Activated CD8-positive, alpha-beta T cell treated with anti-CD3 and anti-CD28 coated beads, Interleukin-2, amount 10 ng/mL, durations not matched to agents 7 days and 5 days (primary cell): ENCODE measurements at places on chromosomes 6 and 20.

- peaks cover 5% of the 10 kb centered on the region for H3K4me1 ChIP-seq
- DNase-seq = no peak
Observed at GRCh38 chr20:37670351-37670791, 23.5 kb upstream of the CTNNBL1 start.

GRCh38 chr6:18973251-18973650, 586.1 kb downstream of the RNF144B start:
- no peak overlapping the region for H3K27ac ChIP-seq
- H3K36me3 ChIP-seq = no peaks in the 10 kb centered on the region
- no peak for DNase-seq
- H3K4me3 ChIP-seq = no peak overlapping the region
- no peaks in the 10 kb centered on the region for H3K27me3 ChIP-seq
- H3K4me1 ChIP-seq = no peaks in the 10 kb centered on the region

DNA sequence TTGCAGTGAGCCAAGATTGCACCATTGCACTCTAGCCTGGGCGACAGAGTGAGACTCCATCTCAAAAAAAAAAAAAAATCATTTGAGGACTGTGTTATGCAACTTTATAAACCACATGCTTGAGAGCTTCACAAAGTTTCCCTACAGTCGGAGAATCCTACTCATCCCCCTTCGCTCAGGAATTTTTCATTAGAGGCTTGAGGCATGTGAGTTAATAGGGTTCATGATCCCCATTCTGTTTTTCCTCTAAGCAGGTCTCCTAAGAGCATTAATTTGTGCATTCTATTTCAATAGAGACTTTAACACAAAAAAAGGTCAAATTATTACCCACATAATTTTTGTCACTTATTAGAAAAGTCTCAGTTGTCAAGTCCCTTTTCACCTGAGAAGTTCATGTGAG, 103.7 kb upstream of the SOX4 start:
- H3K4me1 ChIP-seq = no peaks in the 10 kb centered on the region
- DNase-seq = no peak
- H3K4me3 ChIP-seq = no peak overlapping the region
- H3K27me3 ChIP-seq = peaks cover 4% of the 10 kb centered on the region

GRCh38 chr6:107214655-107215054, 99.3 kb upstream of the BEND3 start:
- no peaks in the 10 kb centered on the region for H3K27me3 ChIP-seq
- H3K36me3 ChIP-seq = no peaks in the 10 kb centered on the region
- no peak overlapping the region for H3K4me3 ChIP-seq
- H3K27ac ChIP-seq = no peak overlapping the region
- DNase-seq = no peak

GRCh38 chr6:138973466-138974153, 14.4 kb downstream of the REPS1 start:
- H3K36me3 ChIP-seq = peaks cover 5% of the 10 kb centered on the region
- no peak overlapping the region for H3K27ac ChIP-seq
- no peak overlapping the region for H3K4me3 ChIP-seq
- no peaks in the 10 kb centered on the region for H3K27me3 ChIP-seq

DNA sequence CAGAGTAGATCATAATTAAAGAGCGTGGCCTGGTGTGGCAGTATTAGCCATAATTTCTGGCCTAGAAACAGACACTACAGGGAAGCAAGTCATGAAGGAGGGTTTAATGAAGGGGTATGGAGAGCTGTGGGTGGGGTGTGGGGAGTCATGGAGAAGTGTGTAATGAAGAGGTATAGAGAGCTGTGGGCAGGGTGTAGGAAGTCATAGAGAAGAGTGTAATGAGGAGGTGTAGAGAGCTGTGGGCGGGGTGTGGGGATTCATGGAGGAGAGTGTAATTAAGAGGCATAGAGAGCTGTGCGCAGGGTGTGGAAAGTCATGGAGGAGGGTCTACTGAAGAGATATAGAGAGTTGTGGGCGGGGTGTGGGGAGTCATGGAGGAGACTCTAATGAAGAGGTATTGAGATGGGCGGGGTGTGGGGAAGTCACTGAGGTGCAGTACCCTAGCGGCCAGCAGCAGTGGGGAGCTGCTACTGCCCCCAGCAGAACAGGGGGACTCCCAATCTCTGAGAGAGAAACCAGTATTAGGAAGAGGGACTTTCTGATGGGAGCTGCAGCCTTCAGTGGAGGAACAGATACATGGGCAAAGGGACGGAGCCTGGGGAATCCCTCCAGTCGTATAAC, 145.4 kb upstream of the FOXA2 start:
- H3K4me3 ChIP-seq = no peak overlapping the region
- no peaks in the 10 kb centered on the region for H3K36me3 ChIP-seq
- no peaks in the 10 kb centered on the region for H3K4me1 ChIP-seq
- no peak overlapping the region for H3K27ac ChIP-seq

DNA sequence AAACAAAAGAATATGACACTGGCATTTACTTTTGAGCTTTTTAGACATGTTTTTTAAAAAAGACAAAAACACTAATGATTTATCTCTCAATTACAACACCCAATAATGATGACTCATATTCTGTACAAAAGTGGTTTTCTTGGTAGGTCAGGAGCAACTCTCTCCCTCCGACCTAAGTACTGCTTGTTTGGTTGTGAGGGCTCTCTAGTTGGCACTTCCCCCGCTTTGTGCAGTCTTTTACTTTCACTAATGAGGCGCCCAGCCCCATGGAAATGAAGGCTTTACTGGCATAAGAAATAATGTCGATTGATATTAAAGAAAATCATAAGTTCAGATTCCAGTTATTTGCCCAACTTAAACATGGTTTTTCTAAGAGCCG, 1.3 kb downstream of the KPNA5 start:
- DNase-seq = peak; percentile 62
- H3K4me1 ChIP-seq = peaks cover 28% of the 10 kb centered on the region
- H3K36me3 ChIP-seq = peaks cover 31% of the 10 kb centered on the region
- peak overlapping the region; percentile 98 for H3K27ac ChIP-seq

GRCh38 chr6:43673444-43674084, 14.0 kb downstream of the MRPS18A start:
- peaks cover 48% of the 10 kb centered on the region for H3K36me3 ChIP-seq
- peaks cover 31% of the 10 kb centered on the region for H3K4me1 ChIP-seq
- H3K27ac ChIP-seq = no peak overlapping the region
- H3K27me3 ChIP-seq = no peaks in the 10 kb centered on the region

DNA sequence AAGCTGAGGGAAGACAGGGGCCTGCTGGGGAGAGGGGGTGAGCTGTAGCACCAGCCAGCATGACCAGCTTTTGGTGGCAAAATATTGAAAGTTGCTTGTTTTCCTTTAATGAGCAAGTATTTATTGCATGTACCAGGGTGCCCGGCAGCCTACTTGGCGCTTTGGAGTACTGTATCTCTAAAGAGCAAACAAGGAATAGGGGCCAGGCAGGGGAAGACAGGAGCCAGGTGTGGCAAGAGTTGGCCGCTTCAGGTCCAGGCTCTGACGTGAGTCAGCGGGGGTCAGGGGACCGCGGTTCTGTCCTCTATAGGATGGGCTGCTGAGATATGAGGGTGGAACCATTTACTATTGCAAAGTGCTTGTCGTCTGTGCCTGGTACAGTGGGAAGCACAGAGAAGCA, 63.1 kb downstream of the PSMG4 start:
- peaks cover 20% of the 10 kb centered on the region for H3K4me1 ChIP-seq
- H3K36me3 ChIP-seq = no peaks in the 10 kb centered on the region
- H3K27ac ChIP-seq = no peak overlapping the region
- peaks cover 25% of the 10 kb centered on the region for H3K27me3 ChIP-seq

GRCh38 chr6:6105472-6106036, 98.8 kb upstream of the NRN1 start:
- H3K4me3 ChIP-seq = no peak overlapping the region
- no peaks in the 10 kb centered on the region for H3K4me1 ChIP-seq
- H3K27ac ChIP-seq = no peak overlapping the region
- no peaks in the 10 kb centered on the region for H3K36me3 ChIP-seq
- H3K27me3 ChIP-seq = peaks cover 14% of the 10 kb centered on the region

GRCh38 chr6:131651782-131652181, 14.7 kb downstream of the ENPP3 start:
- no peaks in the 10 kb centered on the region for H3K27me3 ChIP-seq
- no peak overlapping the region for H3K4me3 ChIP-seq
- no peaks in the 10 kb centered on the region for H3K36me3 ChIP-seq
- DNase-seq = no peak
- H3K4me1 ChIP-seq = no peaks in the 10 kb centered on the region
- no peak overlapping the region for H3K27ac ChIP-seq

GRCh38 chr6:117906507-117906957, 532 bp upstream of the SLC35F1 start:
- H3K4me1 ChIP-seq = peaks cover 8% of the 10 kb centered on the region
- H3K27ac ChIP-seq = no peak overlapping the region
- no peak for DNase-seq
- H3K4me3 ChIP-seq = peak overlapping the region; percentile 60
- H3K27me3 ChIP-seq = peaks cover 46% of the 10 kb centered on the region
- H3K36me3 ChIP-seq = no peaks in the 10 kb centered on the region

GRCh38 chr6:119344306-119344705, 5.3 kb downstream of the MAN1A1 start:
- no peak for DNase-seq
- no peak overlapping the region for H3K27ac ChIP-seq
- no peak overlapping the region for H3K4me3 ChIP-seq

DNA sequence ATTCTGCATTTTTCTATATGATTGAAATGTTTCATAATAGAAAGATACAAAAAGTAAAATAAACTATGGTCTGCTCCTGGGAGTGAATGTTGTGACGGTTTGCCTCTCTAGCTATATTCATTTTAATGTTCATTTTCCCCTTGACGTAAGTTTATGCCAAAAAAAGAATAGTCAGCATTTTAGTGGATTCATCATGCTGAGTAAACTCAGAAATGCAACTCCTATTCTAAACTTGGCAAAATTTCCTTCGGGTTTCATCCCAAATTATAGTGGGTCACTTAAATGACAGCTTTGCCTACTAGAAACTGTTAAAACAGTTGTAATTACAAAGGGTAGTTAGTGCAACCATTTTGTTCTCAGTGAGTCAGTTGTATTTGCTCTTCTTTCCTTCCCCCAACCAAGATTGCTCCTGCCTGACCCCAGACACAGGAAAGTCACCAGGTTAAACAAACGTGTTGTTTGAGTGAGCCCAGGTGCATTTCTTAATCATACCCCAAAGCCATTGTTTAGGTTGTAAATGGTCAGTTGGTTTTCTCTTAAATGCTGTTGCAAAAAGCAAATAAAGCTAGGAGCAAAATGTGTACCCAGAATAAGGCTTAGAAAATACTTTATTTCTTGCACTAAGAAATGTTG, 482.3 kb upstream of the SOX4 start:
- DNase-seq = no peak
- no peaks in the 10 kb centered on the region for H3K4me1 ChIP-seq

DNA sequence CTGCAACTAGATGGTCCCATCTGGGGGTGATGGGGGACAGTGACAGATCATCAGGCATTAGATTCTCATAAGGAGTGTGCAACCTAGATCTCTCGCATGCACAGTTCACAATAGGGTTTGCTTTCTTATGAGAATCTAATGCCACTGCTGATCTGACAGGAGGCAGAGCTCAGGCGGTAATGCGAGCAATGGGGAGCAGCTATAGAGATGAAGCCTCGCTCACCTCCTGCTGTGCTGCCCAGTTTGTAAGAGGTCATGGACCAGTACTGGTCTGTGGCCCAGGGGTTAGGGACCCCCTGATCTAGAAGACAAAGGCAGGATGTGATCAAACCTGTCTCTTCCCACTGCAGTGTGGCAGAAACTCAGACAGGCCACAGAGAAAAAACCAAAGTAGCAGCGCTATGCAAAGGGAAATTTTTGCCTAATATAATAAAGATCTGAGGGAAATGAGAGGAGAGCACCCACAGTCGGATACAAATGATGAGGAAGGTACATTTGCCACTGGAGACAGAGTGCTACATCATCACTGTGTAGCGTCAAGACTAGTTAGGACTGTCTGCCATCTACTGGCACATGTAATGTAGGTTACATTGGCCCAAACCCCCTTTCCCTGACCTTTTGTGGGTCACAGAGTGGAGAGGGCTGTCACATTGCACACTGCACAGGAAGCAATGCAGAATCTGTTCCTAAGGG, 4.1 kb upstream of the LY86 start:
- H3K27ac ChIP-seq = peak overlapping the region; percentile 31
- H3K27me3 ChIP-seq = no peaks in the 10 kb centered on the region
- peaks cover 53% of the 10 kb centered on the region for H3K4me1 ChIP-seq
- peaks cover 18% of the 10 kb centered on the region for H3K36me3 ChIP-seq

GRCh38 chr6:70797625-70798024, 129.9 kb downstream of the SMAP1 start:
- H3K27me3 ChIP-seq = no peaks in the 10 kb centered on the region
- H3K4me3 ChIP-seq = no peak overlapping the region
- no peak overlapping the region for H3K27ac ChIP-seq
- peaks cover 53% of the 10 kb centered on the region for H3K36me3 ChIP-seq
- DNase-seq = no peak

DNA sequence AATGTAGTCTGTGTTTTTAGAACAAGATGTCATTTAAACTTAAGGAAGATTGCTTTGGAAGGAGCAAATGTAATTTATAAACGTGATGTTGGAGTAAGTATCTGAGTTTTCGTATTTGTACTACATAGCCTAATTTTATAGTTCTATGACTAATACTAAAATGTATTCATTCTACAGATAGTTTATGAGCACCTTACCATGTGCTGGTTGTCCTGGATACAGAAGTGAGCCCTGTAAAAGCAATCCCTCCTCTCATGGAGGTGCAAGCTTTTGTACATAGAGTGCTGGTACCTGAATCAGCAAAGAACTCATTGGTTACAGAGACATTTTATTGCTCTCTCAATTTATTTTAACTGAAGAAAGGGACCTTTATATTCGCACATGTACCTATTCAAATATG, 27.1 kb downstream of the TBPL1 start:
- peaks cover 38% of the 10 kb centered on the region for H3K4me1 ChIP-seq
- DNase-seq = no peak
- H3K27me3 ChIP-seq = no peaks in the 10 kb centered on the region
- no peak overlapping the region for H3K4me3 ChIP-seq

DNA sequence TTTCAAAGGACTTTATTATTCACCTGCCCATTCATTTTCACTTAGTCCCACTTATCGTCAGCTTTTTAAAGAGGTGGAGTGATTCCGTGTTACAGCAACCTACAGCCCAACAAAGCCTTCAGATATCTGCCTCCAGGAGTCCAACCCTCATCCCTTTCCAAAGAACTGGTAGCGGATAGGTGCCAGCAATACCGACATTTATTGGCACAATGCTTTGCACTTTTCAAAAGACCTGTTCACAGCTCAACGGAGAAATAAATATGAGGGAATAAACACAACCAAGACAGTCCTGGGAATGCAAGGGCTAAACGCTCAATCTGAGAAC, 819 bp upstream of the MTRF1L start:
- H3K27me3 ChIP-seq = peaks cover 2% of the 10 kb centered on the region
- peaks cover 32% of the 10 kb centered on the region for H3K4me1 ChIP-seq
- no peak for DNase-seq
- peak overlapping the region; percentile 94 for H3K4me3 ChIP-seq
- peak overlapping the region; percentile 94 for H3K27ac ChIP-seq

- H3K27me3 ChIP-seq = peaks cover 14% of the 10 kb centered on the region
- no peaks in the 10 kb centered on the region for H3K4me1 ChIP-seq
- no peak overlapping the region for H3K27ac ChIP-seq
Observed at GRCh38 chr6:170025935-170026750, 264.7 kb downstream of the DLL1 start.

- no peak overlapping the region for H3K4me3 ChIP-seq
- H3K4me1 ChIP-seq = no peaks in the 10 kb centered on the region
- H3K36me3 ChIP-seq = no peaks in the 10 kb centered on the region
- H3K27me3 ChIP-seq = no peaks in the 10 kb centered on the region
- H3K27ac ChIP-seq = no peak overlapping the region
Observed at GRCh38 chr6:83536034-83536646, 23.8 kb downstream of the PRSS35 start.
